Neural progenitor cell (in vitro differentiated cells): ENCODE measurements at places on chromosomes 16 and 17. TPM values are rescaled to one million over a fixed set of nuclear protein-coding genes. Genes with fewer than 3 reads are reported as not detected.
A peak's percentile ranks its signal among the peaks of the same experiment; 100 is the strongest.

DNA sequence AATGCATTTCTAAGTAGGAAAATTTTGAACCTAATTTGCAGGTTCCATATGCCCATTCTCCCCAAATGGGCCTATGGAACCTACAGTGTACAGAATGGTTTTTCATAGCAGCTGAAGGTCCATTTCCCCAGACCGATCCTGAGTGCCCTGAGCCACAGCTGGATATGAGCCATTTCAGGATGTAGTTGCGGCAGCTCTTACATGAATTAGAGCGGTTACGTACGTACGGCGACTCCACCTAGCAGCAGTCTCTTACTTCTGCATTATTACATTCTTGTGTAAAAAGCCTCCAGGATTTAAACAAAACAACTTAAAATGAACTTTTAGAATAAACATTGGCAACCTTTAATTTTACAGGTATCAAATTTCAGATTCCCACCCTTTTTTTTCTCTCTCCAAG is 225.3 kb downstream of the SNX29 start:
- DNase-seq = no peak

GRCh38 chr16:4330277-4330874 is 14.5 kb downstream of the GLIS2 start:
- peak; percentile 81 for DNase-seq

GRCh38 chr17:63817736-63818385 is 9.4 kb upstream of the PSMC5 start:
- DNase-seq = no peak

MRPS7 gene
- 43.3 and 48.7 TPM in 2 replicates for total RNA-seq

- no peak for DNase-seq
Observed at GRCh38 chr16:84741340-84741830, 41.6 kb downstream of the USP10 start.

DNA sequence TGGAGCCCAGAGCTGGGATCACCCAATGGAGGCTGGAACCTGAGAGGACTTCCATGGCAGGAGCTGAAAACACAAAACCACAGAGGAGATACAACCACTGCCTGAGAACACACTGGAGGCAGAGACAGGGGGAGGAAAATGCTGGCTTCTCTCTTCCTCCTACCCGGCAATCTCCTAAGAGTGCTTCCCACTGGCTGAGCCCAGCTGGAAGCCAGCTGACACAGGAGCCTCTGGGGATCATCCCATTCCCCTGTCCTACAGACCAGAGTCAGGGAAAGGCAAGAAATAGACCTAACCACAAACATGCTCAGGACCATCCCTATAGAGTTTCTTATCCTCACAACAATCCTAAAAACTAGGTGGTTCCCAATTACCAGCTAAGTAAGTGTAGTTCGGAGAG is 112.4 kb upstream of the CDH5 start:
- DNase-seq = no peak

DNA sequence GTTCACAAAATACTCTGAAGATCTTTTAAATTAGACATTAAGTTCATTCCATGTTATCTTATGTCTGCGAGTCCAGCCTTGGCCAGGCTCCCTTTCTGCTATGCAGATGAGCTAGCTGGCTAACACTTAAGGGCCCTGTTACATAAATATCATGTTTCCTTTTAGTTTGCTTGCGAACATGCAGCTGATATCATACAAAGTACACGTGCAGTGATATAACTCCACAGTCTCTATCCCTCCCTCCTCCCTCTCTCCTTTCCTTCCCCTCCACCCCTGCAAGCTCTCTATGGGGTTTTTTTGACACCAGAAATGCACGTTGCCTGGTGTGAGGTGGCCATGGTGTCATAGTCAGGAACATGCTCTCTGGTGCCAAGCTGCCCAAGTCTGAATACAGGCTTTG is 46.1 kb downstream of the ARHGAP17 start:
- no peak for DNase-seq

DNA sequence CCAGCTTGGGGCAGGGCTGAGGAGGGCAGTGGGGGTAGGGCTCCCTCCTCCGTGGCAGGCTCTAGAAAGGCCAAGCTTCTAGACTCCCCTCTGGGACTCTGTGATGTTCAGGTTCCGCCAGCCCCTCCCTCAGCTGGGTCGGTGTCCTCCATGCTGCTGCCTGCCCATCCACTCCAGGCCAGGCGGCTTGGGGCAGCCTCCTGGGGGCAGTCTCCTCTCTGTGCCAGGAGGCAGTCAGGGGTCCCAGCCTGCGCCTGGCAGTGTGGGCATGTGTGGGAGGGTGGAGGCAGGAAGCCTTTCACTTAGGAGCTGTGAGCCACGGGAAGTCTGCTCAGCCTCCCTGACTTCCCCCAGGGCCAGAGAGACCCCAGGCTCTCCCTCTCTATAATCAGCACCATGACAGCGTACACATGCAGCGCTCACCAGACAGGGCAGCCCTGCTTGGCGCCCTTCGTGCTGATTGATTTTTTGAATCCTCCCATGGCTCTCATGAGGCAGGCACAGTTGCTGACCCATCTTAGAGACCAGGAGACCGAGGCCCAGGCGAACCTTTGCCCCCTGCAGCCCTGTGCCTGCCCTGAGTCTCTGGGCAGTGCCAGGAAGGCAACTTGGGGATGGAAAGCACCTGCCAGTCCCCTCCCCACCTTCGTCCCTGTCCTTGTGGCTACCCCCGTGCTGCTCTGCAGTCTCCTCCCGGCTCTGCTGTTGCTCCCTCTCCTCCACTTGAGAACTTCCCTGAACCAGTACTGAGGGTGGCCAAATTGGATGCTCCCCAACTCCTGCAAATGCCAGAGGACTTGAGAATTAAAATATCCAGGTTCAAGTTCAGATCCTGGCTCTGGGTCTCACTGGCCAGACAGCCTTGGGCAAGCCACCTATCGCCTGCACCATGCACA is 234.7 kb upstream of the GSE1 start:
- no peak for DNase-seq

EEF2KMT gene
- 4.1 and 10.7 TPM in 2 replicates for total RNA-seq

DNA sequence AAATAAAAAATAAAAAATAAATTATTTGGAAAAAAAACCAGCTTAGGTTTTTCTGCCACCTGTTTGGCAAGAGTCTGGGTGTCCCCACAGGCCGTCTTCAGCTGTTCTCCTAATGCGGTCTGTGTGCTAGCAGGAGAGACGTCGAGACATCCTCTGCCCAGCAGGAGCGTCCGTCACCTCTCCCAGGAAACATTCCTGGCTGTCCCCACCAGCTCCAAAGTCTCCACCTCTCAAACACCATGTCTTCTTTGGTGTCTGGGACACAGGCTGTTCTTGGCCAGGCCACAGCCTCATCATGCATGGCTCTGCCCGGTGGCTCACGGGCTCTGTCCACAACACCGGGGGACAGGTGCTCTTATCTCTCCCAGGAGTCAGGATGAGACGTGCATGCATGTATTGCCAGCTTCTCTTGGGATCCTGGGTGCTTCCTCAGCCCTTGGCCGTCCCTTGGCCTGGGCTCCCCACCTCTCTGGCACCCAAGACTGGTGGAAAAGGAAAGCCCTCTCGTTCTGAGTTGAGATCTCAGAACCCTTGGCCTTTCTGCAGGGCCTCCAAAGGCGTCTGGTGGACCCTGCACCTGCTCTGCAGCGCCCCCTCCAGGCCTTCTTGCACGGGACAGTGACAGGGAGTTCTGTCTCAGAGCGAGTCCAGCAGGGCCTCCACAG is 84.9 kb upstream of the CBX4 start:
- DNase-seq = peak; percentile 90

GRCh38 chr16:74052016-74052415 is 244.6 kb upstream of the PSMD7 start:
- DNase-seq = no peak
